ENCODE measurements at places on chromosomes 5 and 9.

- no peak for DNase-seq
These were observed 709 bp upstream of the SH3PXD2B start for GRCh38 chr5:172455087-172455381.

DNA sequence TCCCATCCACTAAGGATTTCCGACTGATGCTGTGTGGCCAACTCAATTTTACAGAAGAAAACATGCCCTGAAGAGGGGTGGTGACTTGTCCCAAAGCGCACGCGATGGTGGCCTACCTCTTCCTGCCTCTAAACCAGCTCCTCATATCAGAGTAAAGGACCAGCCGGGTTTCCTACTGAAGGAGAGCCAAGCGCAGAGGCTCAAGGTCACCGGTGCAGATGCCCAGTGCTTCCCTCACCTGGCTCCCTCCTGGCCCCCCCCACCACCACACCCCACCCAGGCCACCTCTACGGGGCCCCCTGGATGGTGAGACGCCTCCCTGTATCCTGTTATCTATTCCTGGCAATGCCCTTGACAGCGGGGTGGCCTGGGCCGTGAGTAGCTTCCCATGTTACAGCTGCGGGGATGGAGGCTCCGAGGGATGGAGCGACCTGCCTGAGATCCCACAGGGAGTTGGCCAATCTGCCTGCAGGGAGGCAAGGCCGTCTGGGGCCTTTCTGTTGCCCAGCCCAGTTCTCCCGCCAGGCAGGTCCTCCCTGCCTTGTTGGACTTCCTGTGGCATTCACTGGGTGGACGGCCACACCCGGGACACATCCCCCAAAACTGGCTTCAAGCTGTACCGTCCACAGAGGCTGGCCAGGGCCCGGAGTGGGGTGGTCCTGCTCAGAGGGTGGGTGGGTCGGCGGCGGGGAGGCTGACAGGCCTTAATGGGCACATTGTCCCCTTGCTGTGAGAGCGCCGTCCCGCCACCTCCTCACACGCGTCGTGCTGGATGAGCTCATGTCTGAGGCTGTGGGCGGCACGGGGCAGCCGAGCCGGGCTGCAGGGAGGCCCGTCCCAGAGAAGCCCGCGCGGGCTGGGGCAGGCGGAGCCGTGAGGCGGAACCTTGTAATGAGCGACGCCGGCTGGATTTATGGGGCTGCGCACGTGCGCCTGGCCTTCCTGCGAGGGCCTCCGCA, 72.5 kb downstream of the MACROH2A1 start:
- DNase-seq = no peak

DNA sequence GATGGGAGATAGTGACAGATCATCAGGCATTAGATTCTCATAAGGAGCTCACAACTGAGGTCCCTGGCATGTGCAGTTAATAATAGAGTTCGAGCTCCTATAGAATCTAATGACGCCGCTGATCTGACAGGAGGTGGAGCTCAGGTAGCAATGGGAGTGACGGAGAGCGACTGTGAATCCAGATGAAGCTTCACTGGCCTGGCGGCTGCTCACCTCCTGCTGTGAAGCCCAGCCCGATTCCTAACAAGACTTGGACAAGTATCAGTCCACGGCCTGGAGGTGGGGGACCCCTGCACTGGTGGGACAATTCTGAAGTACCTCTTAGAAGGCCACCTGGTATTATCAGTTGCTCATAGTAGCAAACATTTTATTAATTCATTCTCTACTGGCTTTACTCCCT, 377.9 kb upstream of the ITGA1 start:
- no peak for DNase-seq

GRCh38 chr5:76804266-76804665, 14.6 kb upstream of the F2RL1 start:
- DNase-seq = no peak
